ENCODE measurements at places on chromosomes 5 and 9.
A peak's percentile ranks its signal among the peaks of the same experiment; 100 is the strongest.

- DNase-seq = no peak
Observed at GRCh38 chr9:20573023-20573422, 49.3 kb downstream of the MLLT3 start.

DNA sequence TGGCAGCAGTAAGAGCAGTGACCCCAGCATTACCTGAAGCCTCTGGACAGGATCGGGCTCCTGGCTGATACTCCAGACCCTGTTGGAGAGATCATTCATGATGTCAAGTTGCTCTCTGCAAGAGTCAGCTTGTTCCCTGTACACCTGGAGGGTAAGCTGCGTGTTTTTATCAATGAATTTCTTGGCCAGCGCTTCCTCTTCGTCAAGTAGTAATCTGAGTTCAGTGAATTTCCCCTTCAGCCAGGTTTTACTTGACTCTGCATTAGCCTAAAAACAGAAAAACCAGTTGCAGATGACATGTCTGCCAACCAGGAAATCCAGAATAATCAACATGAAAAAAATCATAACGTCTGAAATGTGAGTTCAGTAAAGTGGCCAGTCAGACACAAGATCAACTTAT, 19.1 kb downstream of the TRIM14 start:
- no peak for DNase-seq

DNA sequence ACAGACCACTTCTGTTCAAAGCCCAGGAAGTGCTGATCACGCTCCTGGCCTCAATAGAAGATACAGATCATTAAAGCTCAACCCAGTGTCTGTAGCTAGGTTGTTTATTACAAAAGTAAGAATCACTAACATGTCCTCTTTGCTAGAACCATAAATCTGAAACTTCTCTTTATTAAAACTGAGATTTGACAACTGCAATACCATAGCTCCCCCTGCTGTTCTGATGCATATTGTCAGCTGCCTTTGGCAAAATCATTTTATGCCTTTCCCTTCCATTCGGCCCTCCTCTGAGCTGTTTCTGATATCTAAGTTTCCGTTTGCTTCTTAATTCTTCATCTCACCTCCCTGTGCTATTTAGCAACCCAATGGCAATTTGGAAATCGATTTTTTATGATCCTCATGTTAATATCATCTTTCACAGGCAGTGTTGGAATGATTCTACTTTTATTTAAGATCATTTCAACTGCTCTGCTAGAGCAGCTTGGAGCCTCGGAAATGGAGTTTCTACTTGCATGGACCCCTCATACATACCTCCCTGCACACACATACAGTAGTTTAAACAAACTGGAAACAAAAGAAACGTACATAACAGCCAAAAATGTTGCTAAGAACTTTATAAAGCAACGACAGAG, 998.8 kb downstream of the MAT2B start:
- no peak for DNase-seq

DNA sequence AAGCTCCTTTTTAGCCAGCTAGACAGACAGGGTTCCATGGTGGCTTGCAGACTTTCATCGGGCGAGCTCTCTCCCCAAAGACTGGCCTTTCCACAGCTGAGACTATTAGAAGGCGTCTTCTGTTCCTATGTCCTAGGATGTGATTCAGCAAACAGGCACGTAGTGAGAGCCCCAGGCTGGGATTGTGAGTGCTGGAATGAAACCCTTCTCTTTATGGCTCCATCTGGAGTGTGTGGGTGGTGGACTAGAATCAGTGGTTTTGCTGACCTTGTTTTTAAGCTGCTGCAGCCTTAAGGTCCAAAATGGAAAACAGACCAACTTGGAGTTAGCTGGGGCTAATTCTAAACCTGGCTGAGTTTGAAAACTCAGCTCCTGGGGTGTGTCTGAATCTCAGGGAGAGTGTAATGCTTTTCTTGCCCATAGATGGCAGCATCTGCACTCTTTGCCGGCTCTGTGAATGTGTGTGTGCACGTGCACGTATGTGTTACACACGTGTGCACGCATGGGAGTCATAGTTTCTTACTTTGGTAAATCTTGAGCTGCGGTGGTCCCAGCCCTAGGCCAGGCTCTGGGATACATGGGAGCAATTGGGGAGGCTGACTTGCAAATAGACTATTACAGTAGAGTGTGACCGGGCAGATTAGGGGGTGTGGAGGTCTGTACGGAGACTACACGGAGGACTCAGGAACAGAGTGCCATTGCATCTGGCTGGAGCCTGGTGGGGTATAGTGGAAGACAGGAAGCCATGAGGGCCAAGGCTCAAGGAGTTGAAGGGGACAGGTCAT, 10.7 kb downstream of the GSN start:
- peak; percentile 8 for DNase-seq

GRCh38 chr5:72452515-72453245, 54.5 kb downstream of the ZNF366 start:
- no peak for DNase-seq

- no peak for DNase-seq
Observed at GRCh38 chr9:107905308-107906020, 415.9 kb upstream of the KLF4 start.

- DNase-seq = no peak
Observed at GRCh38 chr5:139984816-139985215, 58.3 kb downstream of the NRG2 start.
